ENCODE measurements at places on chromosomes 4 and X. TPM values are rescaled to one million over a fixed set of nuclear protein-coding genes. Genes with fewer than 3 reads are reported as not detected.
A peak's percentile ranks its signal among the peaks of the same experiment; 100 is the strongest.

- H3K27ac ChIP-seq = peak overlapping the region; percentile 21
- DNase-seq = no peak
- no peak overlapping the region for H3K4me3 ChIP-seq
- H3K4me1 ChIP-seq = no peaks in the 10 kb centered on the region
- no peaks in the 10 kb centered on the region for H3K36me3 ChIP-seq
These were observed 81.5 kb upstream of the PSAPL1 start for GRCh38 chr4:7516096-7516772.

- H3K4me1 ChIP-seq = no peaks in the 10 kb centered on the region
- H3K27me3 ChIP-seq = no peaks in the 10 kb centered on the region
- DNase-seq = peak; percentile 50
- H3K4me3 ChIP-seq = no peak overlapping the region
These were observed 24.4 kb downstream of the RTL5 start for GRCh38 chrX:72107320-72107719.

DNA sequence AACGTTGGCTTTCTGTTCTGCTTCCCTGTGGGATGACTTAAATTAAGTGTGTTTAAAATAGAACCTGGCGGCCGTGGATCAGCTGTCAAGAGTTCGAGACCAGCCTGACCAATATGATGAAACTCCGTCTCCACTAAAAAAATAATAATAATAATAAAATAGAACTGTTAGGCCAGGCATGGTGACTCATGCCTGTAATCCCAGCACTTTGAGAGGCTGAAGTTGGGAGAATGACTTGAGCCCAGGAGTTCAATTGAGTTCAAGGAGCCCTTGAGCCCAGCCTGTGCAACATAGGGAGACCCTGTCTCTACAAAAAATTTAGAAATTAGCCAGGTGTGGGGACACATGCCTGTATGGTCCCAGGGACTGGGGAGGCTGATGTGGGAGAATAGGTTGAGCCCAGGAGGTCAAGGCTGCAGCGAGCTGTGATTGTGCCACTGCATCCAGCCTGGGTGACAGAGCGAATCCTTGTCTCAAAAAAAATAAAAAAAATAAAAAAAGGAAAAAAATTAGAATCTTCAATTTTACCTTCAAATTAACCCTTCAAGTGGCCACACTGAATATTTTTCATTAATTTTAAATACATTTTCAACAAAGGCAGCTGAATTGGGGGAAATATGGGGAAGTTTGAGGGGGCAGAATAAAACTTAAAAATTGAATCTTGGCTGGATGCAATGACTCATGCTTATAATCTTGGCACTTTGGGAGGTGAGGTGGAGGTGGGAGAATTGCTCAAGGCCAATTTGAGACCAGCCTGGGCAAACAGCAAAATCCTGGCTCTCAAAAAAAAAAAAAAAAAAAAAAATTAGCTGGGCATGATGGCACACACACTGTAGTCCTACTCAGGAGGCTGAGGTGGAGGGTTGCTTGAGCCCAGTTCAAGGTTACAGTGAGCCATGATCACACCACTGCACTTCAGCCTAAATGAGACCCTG, 31.8 kb upstream of the HSD17B13 start:
- peaks cover 5% of the 10 kb centered on the region for H3K4me1 ChIP-seq
- H3K4me3 ChIP-seq = no peak overlapping the region
- no peak overlapping the region for H3K27ac ChIP-seq
- no peaks in the 10 kb centered on the region for H3K36me3 ChIP-seq

CXorf65 gene
- not detected for total RNA-seq

Measured in endodermal cell (in vitro differentiated cells).